Sigmoid colon (tissue), 7 donors: ENCODE measurements at places on chromosomes 3 and 15. TPM values are rescaled to one million over a fixed set of nuclear protein-coding genes. Genes with fewer than 3 reads are reported as not detected.

Gene PLA2G4D
- not detected for total RNA-seq

DNA sequence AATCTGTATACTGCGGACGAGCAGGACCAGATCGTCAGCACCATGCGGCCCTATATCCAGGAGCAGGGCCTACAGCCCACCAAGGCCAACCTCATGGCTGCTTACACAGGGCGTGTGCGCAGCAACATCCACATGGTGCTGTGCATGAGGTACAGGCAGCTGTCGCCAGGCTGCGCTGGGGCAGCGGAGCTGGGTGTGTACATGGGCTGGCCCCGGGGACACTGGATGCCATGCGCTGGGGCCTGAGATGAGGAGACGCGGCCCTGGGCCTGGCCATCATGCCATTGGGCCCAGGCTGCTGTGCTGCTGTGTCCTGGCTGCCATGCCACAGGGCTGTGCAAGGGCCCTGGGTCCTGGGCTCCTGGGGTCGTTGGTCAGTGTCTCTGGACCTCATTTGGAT is 61.5 kb downstream of the SEMA3G start:
- no peak for DNase-seq

Gene TMCO5A
- not detected for total RNA-seq

DNA sequence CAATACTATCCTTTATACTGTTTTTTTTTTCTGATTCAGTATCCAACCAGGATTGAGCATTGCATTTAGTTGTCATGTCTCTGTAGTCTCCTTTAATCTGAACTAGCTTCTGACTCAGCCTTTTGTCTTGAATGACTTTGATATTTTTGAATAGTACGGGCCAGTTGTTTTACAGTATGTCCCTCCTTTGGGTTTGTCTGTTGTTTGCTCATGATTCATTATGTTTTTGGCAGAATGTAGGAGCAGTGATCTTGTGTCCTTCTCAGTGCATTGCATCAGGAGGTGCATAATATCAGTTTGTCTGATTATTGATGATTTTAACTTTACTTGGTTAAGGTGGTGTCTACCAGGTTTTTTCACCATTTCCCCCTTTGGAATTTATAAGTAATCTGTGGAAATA is 20.5 kb downstream of the EXOG start:
- DNase-seq, result no peak

DNA sequence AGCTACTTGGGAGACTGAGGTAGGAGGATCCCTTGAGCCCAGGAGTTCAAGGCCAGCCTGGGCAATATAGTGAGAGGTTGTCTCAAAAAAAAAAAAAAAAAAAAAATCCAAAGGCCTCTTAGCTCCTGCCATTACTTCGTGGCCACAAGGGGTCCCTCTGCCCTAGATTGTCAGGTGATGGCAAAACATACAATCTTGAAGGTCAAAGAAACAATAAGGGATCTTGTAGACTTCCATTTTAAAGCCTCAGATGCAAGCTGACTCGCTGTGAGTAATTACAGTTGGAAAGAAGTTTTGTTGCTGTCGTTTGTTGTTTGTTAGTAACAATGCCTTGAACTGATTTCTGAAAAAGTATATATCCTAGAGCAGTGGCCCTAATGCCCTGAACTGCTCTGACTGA is 55.9 kb upstream of the PLCL2 start:
- no peak for DNase-seq

- no peak for DNase-seq
These were observed 23.0 kb downstream of the TPM1 start for GRCh38 chr15:63065262-63066221.
